ENCODE measurements at places on chromosomes 4 and X. TPM values are rescaled to one million over a fixed set of nuclear protein-coding genes. Genes with fewer than 3 reads are reported as not detected.

Gene LUZP4
- total RNA-seq: not detected

Gene ZXDA
- 1.8 TPM for total RNA-seq

Gene HSFX1
- total RNA-seq: 0.75 TPM

Gene DDX53
- not detected for total RNA-seq

Gene PCSK1N
- total RNA-seq: 62.0 TPM

Gene ETDB
- total RNA-seq: not detected

Gene IL1RAPL2
- 0.22 TPM for total RNA-seq

Gene GAGE12E
- total RNA-seq: not detected

DNA sequence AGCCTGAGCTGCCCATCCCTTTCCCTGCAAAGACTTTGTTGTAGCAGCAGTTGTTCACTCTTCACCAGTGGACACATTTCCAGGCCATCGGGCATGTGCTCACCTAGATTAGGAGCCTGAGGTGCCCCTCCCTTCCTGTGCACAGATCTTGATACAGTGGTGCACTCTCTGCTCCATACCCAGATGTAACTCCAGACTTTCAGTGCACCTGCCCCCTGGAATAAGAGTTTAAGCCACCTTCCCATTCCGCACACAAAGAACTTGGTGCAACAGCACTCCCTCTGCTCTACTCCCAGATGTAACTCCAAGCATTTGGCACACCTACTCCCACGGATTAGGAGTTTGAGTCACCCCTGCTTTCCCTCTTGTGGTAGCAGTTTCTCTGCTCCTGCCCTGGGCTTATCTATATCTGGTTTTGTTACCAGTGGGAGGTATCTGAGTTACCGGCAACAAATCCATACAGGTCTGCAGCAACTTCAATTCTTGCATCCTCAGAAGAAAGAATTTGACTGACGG, 36.0 kb upstream of the PLK4 start:
- no peak overlapping the region for H3K27ac ChIP-seq
- no peaks in the 10 kb centered on the region for H3K27me3 ChIP-seq
- no peaks in the 10 kb centered on the region for H3K36me3 ChIP-seq

- H3K27ac ChIP-seq: no peak overlapping the region
- H3K27me3 ChIP-seq: no peaks in the 10 kb centered on the region
- no peak overlapping the region for H3K4me3 ChIP-seq
- H3K4me1 ChIP-seq: no peaks in the 10 kb centered on the region
- no peak for DNase-seq
- no peaks in the 10 kb centered on the region for H3K36me3 ChIP-seq
These were observed 379.9 kb upstream of the LCORL start for GRCh38 chr4:18401425-18401824.

DNA sequence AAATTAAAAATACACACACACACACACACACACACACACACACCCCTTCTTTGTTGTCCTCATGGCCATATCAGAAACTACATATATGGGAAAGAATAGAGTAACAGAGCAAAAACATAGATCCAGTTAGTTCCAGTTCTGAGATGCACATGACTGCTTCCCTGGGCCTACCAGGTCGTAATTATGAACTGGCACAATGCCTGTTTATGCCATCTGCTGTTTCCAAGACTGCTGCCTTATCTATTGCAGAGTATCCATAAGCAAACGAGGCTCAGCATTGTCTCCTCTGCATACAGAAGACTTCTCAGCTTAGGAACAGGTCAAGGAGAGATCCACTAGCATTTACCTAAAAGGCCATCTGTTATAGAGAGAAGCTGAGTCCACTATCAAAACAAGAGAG, 789.0 kb downstream of the TECRL start:
- no peak overlapping the region for H3K27ac ChIP-seq
- no peak for DNase-seq
- no peaks in the 10 kb centered on the region for H3K36me3 ChIP-seq
- H3K4me1 ChIP-seq: no peaks in the 10 kb centered on the region

- no peaks in the 10 kb centered on the region for H3K4me1 ChIP-seq
- DNase-seq: no peak
- no peak overlapping the region for H3K27ac ChIP-seq
- no peaks in the 10 kb centered on the region for H3K36me3 ChIP-seq
- H3K27me3 ChIP-seq: no peaks in the 10 kb centered on the region
These were observed 1176.8 kb downstream of the FAM133A start for GRCh38 chrX:94850811-94851210.

DNA sequence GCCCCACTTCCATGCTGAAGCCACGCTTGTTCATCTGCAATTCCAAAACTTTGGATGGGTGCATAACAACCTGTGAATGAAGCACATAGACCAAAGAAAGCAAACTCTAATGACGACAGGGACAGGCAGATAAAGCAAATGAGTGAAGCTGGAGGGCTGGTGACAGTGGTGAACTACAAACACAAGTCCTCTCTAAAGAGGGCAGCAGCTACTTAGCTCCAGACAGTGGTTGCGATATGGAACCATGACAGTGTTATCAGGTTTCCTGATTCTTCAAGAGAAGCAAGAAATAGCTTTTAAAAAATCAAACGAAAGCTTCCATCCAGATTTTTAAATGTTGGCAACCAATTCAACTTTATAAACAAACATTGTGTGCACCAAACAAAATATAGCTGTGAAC, 23.8 kb downstream of the NOX1 start:
- H3K27ac ChIP-seq: no peak overlapping the region
- no peaks in the 10 kb centered on the region for H3K27me3 ChIP-seq
- H3K4me3 ChIP-seq: no peak overlapping the region
- H3K36me3 ChIP-seq: no peaks in the 10 kb centered on the region

- H3K27ac ChIP-seq: peak overlapping the region; percentile 61
- peak; percentile 56 for DNase-seq
- H3K4me3 ChIP-seq: no peak overlapping the region
- H3K27me3 ChIP-seq: no peaks in the 10 kb centered on the region
These were observed 33.4 kb downstream of the SEPTIN11 start for GRCh38 chr4:76982638-76983584.

DNA sequence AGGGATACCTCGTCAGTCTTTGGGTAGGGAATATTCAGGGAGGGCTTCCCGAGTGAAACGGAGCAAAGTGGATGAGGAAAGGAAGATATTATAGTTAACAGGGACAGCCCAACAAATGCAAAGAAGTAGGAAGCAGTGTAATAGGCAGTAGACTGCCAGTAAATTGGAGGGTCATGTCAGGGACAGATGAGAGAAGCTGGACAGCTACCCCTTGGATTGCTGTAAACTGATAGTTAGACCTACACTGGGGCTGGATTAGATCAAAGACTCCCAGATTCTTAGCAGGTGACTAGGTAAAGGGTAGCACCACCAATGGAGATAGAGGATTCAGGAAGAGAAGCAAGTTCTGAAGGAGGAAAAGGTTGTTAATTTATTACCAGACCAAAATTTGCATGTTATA, 48.0 kb downstream of the NPNT start:
- no peak overlapping the region for H3K4me3 ChIP-seq
- no peaks in the 10 kb centered on the region for H3K4me1 ChIP-seq
- no peak overlapping the region for H3K27ac ChIP-seq
- no peak for DNase-seq

GRCh38 chr4:112377171-112377570, 80.0 kb downstream of the ALPK1 start:
- no peak for DNase-seq
- H3K36me3 ChIP-seq: no peaks in the 10 kb centered on the region
- H3K4me1 ChIP-seq: no peaks in the 10 kb centered on the region
- no peak overlapping the region for H3K4me3 ChIP-seq

- H3K36me3 ChIP-seq: no peaks in the 10 kb centered on the region
- H3K4me1 ChIP-seq: peaks cover 24% of the 10 kb centered on the region
- peak; percentile 49 for DNase-seq
- H3K4me3 ChIP-seq: no peak overlapping the region
These were observed 21.9 kb upstream of the ANXA3 start for GRCh38 chr4:78529569-78530209.

- no peaks in the 10 kb centered on the region for H3K4me1 ChIP-seq
- no peak overlapping the region for H3K27ac ChIP-seq
- H3K36me3 ChIP-seq: no peaks in the 10 kb centered on the region
- no peaks in the 10 kb centered on the region for H3K27me3 ChIP-seq
- no peak for DNase-seq
These were observed 1833.0 kb upstream of the PCDH10 start for GRCh38 chr4:131316086-131316485.

DNA sequence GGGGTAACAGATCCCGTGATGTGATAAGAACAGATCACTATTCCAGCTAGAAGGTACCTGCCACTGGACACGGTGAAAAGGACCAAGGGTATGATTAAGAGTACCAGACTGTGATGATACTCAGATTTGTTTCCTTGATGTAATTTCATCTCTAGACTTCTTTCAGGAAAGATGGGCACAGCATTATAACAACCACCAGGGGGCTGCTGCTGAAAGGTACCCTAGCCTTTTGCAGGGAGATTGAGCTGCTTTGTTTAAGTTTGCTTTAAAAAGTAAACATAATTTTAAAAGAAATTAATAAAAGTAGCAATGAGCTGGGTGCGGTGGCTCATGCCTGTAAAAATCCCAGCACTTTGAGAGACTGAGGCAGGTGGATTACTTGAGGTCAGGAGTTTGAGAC, 145.4 kb downstream of the EMCN start:
- H3K36me3 ChIP-seq: no peaks in the 10 kb centered on the region
- H3K4me3 ChIP-seq: no peak overlapping the region
- no peak overlapping the region for H3K27ac ChIP-seq
- no peak for DNase-seq
- H3K4me1 ChIP-seq: no peaks in the 10 kb centered on the region

DNA sequence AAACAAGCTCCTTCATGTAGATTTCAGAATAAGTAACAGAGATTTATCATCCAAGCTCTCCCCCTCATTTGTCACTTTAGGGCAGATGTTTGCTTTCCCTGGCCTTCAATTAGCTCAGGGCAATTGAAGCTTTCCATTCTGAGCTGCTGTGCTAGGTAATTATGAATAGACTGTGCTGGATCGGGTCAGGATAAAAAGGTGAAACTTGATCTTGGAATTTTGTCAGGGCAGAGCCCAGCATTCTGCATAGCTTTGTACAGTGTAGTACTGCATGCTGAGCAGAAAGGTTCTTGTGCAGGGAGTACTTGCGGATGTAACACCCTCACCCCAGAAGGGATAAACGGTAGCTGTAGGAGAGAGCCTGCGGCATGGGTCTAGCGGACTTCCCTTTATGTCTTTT, 64.0 kb upstream of the CLDN34 start:
- no peak overlapping the region for H3K4me3 ChIP-seq
- H3K27ac ChIP-seq: no peak overlapping the region
- DNase-seq: peak; percentile 30
- H3K4me1 ChIP-seq: peaks cover 47% of the 10 kb centered on the region

DNA sequence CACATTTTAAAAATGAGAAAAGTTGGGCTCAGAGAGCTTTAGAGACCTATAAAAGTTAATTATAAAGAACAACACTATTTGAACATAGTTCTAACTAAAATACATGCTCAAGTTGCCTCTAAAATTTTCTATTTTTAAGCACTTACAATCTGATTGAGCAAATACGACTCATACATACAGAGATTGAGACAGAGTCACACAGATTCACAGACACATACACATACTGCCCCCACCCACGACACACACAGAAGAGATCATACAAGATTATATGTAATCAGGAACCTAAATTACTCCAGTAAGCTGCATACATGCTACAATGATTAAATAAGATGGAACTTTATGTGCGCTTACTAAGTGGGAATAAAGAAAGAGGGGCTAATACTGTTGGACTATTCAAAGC, 2.7 kb upstream of the ASB5 start:
- peak overlapping the region; percentile 85 for H3K27ac ChIP-seq
- H3K4me1 ChIP-seq: peaks cover 18% of the 10 kb centered on the region
- H3K4me3 ChIP-seq: no peak overlapping the region

DNA sequence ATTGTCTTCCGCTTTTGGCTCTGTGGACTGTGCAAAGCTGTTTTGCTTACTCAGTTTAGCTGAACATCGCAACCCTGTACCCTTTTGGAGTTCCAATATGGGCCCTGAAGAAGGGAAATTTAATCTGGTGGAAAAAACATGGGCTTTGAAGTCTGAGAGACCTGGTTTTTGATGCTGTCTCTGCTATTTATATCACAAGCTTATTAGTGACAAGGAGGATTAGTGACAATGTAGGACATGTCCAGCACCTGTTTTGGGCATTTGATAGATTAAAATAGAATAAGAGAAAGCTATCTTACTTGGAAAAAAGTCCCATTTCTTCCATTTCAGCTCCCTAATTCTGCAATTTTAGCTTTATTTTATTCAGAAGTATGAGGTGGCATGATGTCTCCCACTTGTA, 417.3 kb downstream of the SPRY1 start:
- no peaks in the 10 kb centered on the region for H3K36me3 ChIP-seq
- no peak overlapping the region for H3K27ac ChIP-seq
- no peaks in the 10 kb centered on the region for H3K4me1 ChIP-seq
- no peaks in the 10 kb centered on the region for H3K27me3 ChIP-seq

DNA sequence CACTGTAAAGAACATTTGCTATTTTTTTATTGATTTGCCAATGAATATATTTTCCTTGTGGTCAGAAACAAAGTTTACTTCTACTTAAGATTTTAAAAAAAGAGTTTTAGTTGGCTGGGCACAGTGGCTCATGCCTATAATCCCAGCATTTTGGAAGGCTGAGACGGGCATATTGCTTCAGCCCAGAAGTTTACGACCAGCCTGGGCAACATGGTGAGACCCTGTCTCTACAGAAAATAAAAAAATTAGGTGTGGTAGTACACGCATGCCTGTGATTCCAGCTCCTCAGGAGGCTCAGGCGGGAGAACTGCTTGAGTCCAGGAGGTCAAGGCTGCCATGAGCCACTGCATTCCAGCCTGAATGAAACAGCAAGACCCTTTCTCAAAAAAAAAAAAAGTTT, 36.8 kb downstream of the LRP2BP start:
- H3K36me3 ChIP-seq: peaks cover 5% of the 10 kb centered on the region
- peaks cover 36% of the 10 kb centered on the region for H3K4me1 ChIP-seq
- peak overlapping the region; percentile 94 for H3K27ac ChIP-seq
- DNase-seq: peak; percentile 86
- H3K27me3 ChIP-seq: no peaks in the 10 kb centered on the region
- H3K4me3 ChIP-seq: no peak overlapping the region

DNA sequence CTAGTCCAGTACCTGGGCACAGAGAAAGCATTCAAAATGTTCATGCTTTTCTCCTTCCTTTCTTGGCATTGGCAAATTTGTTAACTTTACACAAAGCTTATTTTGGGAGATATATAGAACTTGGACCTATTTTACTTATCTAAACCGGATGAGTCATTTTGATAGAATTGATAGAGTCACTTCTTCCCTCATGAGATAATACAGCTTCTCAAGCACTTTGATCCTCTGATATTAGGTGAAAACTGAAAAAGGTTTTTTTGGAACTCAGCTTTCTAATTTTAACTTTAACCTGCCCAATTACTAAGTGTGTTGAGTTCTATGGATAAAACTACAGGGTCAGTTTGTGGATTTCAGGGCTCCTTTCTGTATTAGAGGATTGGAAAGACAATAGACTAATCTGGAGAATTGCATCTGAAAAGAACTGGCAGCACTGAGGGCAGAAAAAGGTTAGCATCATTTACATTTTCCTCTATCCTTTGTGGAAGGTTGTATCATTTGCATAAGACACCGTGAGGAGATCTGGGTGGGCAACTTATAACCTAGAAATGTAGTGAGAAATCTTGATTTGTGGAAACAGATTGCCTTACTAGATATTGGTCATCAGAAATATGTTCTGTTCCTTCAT, 2.4 kb downstream of the WDR44 start:
- H3K36me3 ChIP-seq: no peaks in the 10 kb centered on the region
- peak overlapping the region; percentile 87 for H3K27ac ChIP-seq
- peaks cover 12% of the 10 kb centered on the region for H3K4me1 ChIP-seq
- no peak for DNase-seq
- H3K4me3 ChIP-seq: peak overlapping the region; percentile 93
